Upper lobe of left lung (tissue), 6 donors: ENCODE measurements at places on chromosomes 12 and 14.

- H3K4me1 ChIP-seq: no peaks in the 10 kb centered on the region
- H3K27ac ChIP-seq: no peak overlapping the region
- no peaks in the 10 kb centered on the region for H3K27me3 ChIP-seq
- H3K36me3 ChIP-seq: peaks cover 72% of the 10 kb centered on the region
- no peak for DNase-seq
- H3K4me3 ChIP-seq: no peak overlapping the region
Measured at GRCh38 chr14:54427871-54428270, 13.3 kb downstream of the CNIH1 start.

- H3K27ac ChIP-seq: no peak overlapping the region
- H3K27me3 ChIP-seq: no peaks in the 10 kb centered on the region
- no peaks in the 10 kb centered on the region for H3K36me3 ChIP-seq
- no peaks in the 10 kb centered on the region for H3K4me1 ChIP-seq
Measured at GRCh38 chr12:66446276-66446675, 144.0 kb downstream of the HELB start.

DNA sequence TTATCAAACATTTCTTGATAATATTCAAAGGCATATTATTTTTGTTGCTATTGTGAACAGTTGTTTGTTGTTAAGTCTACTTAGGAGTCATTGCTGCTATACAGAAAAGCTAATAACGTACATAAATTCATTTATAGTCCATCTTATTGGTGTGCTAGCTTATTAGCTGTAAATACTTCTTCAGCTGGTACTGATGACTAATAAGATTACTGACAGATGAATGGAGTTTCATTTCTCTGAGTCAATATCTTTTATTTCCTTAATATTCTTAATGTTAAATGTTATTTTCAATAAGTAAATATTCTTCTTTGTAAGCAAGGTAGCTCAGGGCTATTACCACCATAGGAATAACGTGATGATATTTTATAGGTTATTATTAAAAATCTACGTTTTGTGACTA is 139.4 kb upstream of the SLCO1C1 start:
- no peak overlapping the region for H3K27ac ChIP-seq
- H3K4me3 ChIP-seq: no peak overlapping the region
- DNase-seq: no peak
- H3K4me1 ChIP-seq: no peaks in the 10 kb centered on the region

- H3K27me3 ChIP-seq: no peaks in the 10 kb centered on the region
- H3K36me3 ChIP-seq: no peaks in the 10 kb centered on the region
- H3K27ac ChIP-seq: no peak overlapping the region
- DNase-seq: no peak
- no peak overlapping the region for H3K4me3 ChIP-seq
Measured at GRCh38 chr12:15763328-15763727, 25.9 kb downstream of the EPS8 start.

DNA sequence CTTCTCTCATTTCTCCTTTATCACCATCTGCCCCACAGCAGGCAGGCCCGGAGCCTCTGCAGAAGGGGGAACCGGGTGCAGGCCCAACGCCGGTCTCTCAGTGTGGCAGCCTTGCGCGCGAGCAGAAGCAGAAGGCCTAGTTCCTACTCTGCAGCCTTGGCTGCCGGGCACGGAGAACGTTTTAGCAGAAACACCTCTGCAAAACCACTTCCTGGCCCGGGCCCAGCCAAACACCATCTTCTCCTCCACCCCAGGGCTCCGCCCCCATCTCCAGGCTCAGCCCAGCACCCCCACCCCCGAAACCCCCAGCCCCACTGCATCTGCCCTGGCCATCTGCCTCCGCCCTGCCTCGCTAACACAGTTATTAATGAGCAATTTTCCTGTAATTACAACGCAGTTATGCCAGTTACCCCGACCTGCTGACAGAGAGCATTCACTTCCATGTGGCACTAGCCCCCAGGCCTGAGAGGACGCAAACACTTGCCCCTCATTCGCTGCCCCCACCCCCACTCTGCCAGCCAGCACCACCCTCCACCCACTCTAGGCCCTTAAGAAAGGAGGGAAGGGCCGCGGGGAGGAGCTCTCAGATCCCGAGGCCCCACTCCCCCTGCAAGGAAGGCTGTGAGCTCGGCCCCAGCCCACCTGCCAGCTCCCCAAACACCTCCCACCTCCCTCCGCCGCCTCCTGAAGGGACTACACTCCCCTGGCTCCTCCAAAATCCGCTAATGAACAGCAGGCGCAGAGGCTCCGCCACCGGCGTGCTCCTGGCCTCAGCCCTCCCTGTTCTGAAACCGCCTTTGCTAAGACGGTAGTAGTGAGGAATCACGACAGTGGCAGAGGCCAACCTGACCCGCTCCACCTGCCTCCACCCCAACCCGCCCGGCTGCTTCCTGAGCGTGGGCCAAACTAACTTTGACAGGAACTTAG is 44.7 kb upstream of the FBRSL1 start:
- no peak for DNase-seq
- no peaks in the 10 kb centered on the region for H3K27me3 ChIP-seq
- no peaks in the 10 kb centered on the region for H3K4me1 ChIP-seq
- H3K27ac ChIP-seq: peak overlapping the region; percentile 77
